Left colon (tissue), 2 donors: ENCODE measurements at places on chromosomes 3 and 15. TPM values are rescaled to one million over a fixed set of nuclear protein-coding genes. Genes with fewer than 3 reads are reported as not detected.

DNA sequence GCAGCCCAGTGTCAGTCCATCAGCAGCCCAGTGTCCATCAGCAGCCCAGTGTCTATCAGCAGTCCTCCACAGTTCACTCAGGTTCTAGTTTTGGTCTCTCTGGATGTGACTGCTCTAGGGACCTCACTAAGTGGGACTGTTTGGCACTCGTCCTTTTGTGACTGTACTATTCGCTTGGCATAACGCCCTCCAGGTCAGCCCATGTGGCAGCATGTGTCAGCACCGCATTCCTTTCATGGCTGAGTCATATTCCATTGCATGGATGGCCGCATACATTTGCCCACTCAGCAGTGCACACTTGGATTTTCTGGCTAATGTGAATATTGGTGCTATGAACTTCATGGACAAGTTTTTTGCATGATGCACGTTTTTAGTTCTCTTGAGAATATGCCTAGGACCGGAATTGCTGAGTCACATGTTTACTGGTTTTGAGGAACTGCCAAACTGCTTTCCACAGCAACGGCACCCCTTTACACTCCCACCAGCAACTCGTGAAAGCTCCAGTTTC lies 16.4 kb downstream of the CHST13 start:
- DNase-seq, result peak; percentile 31

GRCh38 chr15:70376929-70377691 lies 279.4 kb upstream of the TLE3 start:
- DNase-seq, result no peak

DNA sequence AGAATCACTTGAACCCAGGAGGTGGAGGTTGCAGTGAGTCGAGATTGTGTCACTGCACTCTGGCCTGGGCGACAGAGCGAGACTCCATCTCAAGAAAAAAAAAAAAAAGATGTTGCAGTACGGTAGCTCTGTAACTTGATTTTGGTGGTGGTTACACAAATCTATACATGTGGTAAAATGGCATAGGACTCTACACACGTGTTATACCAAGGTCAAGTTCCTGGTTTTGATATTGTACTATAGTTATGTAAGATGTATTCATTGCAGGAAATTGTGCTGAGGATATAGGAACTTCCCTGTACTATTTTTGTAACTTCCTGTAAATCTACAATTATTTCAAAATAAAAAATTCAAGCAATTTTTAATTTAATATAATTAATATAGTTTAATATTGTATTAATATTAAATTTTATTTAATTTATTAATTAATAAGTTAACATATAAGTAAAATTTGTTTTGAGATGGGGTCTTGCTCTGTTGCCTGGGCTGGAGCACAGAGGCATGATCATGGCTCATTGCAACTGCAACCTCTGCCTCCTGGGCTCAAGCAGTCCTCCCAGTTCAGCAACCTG lies 9.9 kb downstream of the MYD88 start:
- no peak for DNase-seq

GRCh38 chr15:79208179-79208578 lies 74.3 kb upstream of the ANKRD34C start:
- no peak for DNase-seq

DNA sequence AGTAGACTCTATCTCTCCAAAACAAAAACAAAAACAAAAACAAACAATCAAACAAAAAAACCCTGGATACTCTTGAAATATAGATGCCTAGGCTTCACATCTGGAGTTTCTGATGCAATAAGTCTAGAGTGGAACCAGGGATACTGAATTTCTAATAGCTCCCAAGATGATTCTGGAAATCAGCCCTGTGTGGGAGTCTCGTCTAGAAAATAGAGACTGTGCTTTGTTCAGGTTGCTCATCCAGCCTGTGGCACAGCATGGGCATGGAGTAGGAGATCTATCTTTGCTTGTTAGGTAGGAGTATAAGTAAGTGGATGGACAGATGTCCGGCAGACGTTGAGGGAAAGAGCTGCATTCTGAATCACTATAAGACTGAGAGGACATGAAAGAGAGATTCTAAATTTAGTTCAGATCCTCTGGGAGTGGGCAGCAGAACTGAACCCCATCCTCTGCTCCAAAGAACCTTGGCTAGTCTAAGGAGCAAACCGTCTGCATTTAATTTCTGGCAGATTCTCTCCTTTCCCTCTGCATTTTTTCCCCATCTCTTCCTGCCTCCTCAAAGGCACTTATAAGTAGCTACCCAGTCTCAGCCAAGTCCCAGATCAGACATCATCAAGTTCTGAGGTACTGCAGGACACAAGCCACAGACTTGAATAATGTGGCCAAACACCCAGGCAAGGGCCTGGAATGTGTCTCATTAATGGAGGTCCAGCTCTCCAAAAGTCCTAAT lies 92.6 kb upstream of the STRIT1 start:
- no peak for DNase-seq

DNA sequence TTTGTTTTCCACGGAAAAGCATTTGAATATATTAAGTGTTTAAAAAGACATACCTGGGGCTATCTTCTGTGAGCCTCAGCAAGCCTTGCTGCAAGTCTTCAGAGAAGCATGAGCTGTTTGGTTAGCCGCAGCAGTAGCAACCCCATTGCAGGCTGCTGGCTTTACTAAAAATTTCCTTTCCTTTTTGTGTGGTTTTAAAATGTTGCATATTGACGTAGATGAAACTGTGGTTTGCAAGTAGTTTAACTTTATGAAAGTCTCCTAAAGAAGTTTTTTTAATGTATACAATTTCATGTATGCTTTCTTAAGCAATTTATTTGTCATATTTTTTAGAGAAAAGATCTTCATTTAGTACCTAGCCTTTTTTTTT lies at the start of gene GPR171:
GPR171 (minus strand) TSS at position 166 of the 370 bp plus-strand sequence. CDS start 3,830 bp downstream, outside the sequence.
- DNase-seq, result no peak

- no peak for DNase-seq
These were observed 65.8 kb downstream of the PEAK1 start for GRCh38 chr15:77354063-77354462.

- no peak for DNase-seq
These were observed 102.8 kb downstream of the IL1RAP start for GRCh38 chr3:190616637-190617036.

CDC25A gene
- total RNA-seq, result 6.6 TPM

CTDSPL2 gene
- 30.1 TPM for total RNA-seq
